ENCODE measurements at places on chromosomes 5 and 9.

- no peak for DNase-seq
These were observed 264.3 kb downstream of the ARRDC3 start for GRCh38 chr5:91118796-91119195.

DNA sequence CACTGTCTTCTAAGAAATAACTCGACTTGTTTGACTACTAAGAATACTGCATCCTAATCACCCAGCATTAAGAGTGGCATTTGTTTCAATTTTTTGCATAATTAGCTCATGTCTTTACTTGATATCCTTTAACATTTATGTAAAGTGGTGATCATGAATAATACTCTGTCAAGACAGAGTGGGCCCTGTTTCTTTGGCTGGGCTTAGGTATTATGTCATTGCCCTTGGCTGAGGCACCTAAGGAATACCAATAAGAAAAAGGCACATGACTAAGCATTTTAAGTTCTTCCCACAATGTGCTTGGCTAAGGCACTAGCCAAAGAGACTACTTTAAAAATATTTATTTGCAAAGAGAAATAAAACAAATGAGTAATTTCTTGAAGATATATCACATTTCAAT lies 308.1 kb downstream of the CTNND2 start:
- no peak for DNase-seq

GRCh38 chr5:42826757-42827515 lies 15.2 kb upstream of the SELENOP start:
- no peak for DNase-seq

DNA sequence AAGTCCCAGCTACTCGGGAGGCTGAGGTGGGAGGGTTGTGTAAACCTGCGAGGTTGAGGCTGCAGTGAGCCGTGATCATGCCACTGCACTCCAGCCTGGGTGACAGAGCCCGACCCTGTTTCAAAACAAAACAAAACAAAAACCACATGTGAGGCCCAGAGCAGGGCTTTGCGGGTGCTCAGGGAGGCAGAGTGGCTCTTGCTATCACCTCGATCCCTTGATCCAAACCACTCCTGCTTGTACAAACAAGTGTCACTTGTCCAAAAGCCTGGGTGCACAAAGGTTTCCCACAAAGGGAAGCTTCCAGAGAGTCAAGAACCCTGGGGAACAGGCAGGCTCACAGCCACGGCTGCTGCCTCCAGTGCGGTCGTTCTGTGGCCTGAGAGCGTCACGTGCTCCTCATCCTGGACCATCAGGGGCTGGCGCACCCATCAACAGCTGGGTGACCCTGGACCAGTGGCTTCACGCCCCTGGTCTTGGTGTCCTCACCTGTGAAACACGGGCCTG lies 162.7 kb downstream of the C9orf50 start:
- no peak for DNase-seq

DNA sequence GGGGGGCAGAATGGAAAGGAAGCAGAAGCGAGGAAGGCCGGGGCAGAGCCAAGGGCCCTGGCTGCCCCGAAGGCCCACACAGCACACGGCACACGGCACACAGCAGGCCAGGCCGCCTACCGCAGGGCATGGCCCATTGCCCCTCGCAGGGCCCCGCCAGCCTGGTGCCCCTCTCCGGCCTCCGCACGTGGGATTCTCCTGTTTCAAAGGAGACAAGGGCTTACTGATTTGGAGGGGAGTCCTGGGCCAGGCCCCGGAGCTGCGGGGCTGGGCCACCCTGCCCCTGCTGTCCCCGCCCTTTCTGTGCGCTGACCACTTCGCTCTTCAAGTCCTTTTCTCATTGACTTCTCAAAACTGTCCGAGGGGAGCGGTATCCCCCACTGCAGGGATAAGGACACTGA lies 7.7 kb upstream of the PHYKPL start:
- no peak for DNase-seq

DNA sequence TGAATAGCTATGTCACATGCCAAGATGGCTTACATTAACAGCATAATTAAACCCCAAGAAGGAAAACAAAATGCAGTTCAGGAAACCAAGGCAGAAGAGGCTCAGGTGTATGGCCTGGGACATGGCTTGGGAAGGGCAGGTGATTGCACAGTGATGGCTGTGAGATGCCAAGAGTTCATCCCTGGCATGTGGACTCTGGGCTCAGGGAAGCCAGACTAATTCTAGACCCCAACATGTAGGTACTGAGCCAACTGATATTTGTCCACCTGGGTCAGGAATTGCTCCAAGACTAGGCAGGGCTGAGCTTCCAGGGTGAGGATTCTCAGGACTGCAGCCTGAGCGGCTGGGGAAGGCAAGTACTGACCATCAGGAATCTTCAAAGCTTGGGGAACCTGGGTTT lies 218.4 kb upstream of the PIK3R1 start:
- DNase-seq = no peak

- no peak for DNase-seq
These were observed 113.4 kb downstream of the HSD17B3 start for GRCh38 chr9:96188571-96188970.

DNA sequence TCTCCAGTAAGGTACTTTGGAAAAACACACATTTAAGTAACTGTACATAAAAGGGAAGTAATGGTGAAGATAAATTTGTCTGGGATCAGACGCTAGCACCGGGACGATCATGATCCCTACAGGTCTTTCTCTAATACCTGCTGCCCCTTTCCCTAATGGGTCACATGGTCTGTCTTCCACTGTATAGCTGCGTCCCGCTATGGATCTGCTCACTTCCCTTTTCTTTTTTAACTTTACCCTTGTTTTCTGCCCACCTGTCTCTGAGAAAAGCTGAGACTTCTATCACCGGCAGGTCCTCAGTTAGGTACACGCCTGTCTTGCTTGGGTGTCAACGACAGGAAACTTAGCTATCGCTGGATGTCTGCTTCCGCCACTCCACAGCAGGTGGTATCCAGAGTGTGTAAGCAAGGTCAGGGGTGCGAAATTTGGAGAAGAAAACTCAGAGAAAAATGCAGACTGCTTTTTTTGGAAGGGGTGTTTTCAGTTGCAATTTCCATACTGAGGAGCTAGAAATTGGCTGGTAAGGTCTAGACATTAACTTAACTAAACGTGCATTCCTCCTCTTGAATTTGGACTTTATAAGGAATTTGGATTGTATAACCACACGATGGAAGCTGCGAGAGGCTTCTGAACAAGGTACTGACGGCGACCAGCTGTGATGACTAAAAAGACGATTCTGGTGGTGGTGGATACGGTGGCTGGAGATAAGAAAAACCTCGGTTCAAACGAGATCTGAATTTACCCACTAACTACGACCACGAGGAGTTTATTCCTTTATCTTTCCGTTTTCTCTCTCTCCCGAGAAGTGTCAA lies 1.1 kb upstream of the ICE1 start:
- DNase-seq = no peak

Measured in AML-193 (cell line).